ENCODE measurements at places on chromosomes 7 and 10.

DNA sequence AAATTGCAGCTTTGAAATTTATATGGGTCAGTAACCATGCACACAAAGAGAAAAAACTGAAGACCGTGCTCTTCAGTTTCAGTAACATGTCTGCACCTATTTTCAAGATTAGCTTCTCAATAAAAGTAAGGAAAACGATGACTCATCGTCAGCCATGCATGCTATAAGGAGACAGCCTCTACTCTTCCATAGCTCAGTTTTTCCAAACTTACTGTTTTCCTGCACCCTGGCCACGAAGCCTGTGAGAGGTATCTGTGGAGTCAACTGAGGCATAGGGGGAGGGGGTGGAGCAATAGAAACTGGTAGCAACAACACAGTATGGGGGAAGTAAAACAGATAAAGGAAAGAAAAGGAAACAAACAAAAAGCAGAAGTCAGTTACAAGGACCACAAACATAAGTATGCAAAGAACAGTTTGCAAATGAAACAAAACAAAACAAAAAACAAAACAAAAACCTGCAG, 58.0 kb downstream of the PDSS1 start:
- DNase-seq: no peak

DNA sequence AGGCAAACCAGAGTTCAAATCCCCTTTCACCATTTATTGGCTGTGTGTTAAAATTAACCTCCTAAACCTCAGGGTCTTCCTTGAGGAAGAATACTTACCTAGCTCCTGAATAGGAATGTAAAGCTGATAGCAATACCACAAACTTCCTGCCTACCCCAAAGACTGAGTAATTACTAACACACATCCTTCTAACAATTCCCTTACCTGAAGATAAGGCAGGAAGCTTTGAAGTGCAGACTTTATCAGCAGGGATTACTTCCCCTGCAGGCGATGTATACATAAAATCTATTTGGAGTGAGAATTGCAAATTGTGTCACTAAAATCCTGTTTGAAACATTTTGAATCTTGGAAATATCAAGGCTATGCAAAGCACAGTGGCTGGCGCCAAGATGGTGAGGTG, 21.2 kb downstream of the EVX1 start:
- no peak for DNase-seq

GRCh38 chr10:129967579-129968019, 3.5 kb upstream of the EBF3 start:
- DNase-seq: no peak

- DNase-seq: no peak
Measured at GRCh38 chr7:32870298-32870697, 21.3 kb downstream of the KBTBD2 start.

DNA sequence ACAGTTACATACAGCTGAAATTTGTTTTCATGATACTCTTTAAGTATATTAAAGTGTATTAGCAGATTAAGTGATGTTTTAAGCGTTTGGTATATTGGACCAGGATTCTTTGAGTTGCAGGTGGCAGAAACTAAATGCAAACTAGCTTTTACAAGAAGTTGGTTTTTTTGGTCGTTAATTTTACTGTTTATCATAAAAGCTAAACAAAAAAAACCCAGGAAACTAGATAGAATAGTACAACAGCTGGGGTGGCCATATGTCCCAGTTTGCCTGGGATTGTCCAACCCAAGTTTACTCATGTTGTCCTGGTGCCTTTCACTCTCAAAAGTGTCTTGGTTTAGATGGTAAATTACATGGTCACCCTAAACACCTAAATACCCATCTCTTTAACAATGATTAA, 108.7 kb downstream of the PHTF2 start:
- DNase-seq: no peak

DNA sequence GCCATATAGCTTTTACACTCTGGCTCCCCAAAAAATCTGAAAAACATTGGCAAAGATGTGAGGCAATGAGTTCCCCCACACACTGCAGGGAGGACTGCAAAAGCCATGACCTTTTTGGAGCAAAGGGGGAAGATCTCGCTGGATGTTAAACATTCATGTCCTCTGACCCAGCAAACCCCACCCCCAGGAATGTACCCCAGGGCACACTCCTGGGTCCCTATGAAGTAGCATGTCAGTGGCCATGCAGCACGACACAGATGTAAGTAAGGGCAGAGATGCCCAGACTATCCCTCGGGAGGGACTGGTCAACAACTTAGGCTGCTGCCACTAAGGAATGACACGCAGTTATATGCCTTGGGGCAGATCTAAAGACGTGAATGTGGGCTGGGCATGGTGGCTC, 100.6 kb downstream of the DLG5 start:
- no peak for DNase-seq

DNA sequence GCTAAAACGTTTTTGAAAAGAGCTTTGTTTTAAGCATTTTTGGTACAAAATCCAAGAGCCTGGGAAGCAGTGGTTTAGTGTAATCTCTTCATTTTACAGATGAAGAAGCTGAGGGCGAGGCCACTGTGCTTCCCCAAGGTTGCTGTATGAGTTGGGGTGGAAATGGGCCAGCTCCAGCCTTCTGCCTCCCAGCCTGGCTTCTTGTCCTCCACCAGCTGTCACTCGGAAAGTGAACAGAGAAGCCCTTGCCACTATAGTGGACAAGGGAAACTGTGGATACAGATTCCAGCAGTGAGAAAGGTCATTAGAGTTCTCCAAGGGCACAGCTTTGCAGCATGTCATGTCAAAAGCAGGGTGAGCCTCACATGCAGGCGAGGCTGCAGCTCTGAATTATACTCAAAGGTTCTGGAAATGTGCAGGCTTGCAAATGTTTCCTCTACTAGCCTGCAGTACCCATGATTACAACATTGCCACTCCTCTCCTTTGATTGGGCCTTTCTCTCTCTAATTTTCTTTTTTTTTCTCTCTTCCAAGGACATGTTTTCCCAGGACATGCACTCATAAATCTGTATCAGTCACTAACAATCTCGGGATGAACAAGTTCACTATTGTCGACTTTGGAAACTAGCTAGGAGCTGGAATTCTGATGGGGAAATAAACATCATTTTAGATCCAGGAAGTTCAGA, 33.0 kb downstream of the BAMBI start:
- no peak for DNase-seq

GRCh38 chr7:151859111-151859947, 17.6 kb downstream of the PRKAG2 start:
- DNase-seq: no peak

DNA sequence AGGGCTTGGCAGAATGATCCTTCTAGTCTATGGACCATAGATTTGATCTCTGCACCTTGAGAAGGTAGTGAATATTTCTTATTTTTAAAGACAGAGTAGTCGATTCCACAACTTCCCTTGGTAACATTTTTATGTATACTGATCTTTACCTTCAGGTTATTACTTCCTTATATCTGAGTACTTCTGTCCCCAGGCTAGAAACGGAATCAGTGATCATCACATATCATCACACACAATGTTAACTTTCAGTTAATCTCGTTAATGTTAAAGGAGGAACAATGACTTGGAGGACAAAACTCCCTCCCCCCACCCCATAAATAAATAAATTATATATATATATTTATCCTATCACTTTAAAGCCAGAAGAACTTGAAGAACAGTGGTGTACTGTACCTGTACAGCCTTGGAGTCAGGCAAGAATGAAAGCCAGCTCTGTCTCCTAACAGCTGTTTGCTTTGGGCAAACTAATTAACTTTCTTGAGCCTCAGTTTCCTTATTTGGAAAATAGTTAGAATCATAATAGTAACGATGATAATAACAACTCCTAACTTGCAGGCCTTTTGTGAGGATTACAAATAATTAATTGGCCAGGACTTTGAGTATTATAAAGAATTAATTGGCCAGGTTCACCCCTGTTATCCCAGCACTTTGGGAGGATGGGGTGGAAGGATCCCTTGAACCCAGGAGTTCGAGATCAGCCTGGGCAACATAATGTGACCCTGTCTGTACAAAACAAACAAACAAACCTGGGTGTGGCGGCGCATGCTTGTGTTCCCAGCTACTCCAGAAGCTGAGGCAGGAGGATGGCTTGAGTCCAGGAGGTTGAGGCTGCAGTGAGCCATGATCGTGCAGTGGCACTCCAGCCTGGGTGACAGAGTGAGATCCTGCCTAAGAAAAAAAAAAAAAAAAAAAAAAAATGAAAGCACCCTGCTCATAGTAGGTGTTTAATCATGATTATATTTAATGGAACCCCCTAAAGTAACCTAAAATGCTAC, 63.5 kb downstream of the SAMD9 start:
- DNase-seq: no peak

DNA sequence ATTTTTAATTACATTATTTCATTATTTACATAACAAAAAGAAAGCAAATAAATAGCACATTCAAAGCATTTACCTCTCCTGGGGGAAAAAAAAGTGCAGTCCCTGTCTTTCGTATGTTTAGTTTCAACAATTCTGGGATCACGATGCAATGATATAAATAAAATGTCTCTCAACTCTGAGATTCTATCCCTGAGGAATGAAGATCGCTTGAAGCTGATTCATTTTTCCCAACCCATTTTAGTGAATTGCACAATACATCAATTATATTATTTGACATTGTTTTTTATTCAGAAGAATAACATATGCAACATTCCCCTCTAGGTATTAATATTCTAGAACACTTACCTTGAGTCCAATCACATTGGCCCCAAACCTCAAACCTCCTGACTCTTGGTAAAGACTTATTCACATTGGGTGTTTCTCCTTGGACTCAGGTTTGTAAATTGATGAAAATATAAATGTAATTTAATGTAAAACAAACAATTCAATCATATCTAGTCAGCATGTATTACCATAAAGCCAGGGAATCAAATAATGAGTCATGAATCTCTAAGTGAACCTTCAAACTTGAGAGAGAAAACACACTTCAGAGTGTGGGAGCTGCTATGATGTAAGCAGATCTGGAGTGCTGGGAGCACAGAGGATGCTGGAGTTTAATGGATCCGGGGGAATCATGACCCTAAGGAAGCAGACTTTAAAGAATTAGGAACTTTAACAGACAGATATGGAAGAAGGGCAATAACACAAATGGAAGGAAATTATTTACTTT, 5.3 kb upstream of the SCIN start:
- no peak for DNase-seq
